ENCODE measurements at places on chromosomes 11 and 22.

DNA sequence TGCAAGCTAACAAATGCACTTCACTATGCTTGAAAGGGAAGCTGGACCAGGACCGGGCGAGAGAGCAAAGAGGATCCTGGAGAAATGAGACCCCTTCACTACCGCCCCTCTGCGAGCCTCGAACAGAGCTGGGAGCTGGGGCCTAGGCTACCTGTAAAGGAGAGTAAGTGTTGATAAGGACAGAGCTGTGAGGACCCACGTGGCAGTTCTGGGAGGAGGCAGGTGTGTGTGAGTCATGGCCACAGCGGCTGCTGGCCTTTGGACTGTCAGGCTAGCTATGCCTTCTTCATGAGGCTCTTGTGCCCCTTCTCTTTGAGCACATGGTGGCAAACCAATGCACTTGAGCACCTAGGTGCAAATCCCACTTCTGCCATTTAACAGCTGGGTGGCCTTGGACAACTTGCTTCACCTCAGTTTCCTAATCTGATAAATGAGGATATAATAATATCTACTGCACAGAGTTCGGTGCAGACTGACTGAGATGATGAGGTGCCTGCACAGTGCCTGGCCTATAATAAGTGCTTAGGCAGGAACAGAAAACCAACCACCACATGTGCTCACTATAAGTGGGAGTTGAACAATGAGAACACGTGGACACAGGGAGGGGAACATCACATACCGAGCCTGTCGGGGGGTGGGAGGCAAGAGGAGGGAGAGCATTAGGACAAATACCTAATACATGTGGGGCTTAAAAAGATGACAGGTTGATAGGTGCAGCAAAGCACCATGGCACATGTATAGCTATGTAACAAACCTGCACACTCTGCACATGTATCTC is 35.3 kb upstream of the KCNJ11 start:
- DNase-seq = no peak

- DNase-seq = no peak
Observed at GRCh38 chr11:66881927-66882452, 25.1 kb downstream of the LRFN4 start.

- DNase-seq = peak; percentile 46
Observed at GRCh38 chr11:126307706-126308105, 3.8 kb downstream of the DCPS start.

DNA sequence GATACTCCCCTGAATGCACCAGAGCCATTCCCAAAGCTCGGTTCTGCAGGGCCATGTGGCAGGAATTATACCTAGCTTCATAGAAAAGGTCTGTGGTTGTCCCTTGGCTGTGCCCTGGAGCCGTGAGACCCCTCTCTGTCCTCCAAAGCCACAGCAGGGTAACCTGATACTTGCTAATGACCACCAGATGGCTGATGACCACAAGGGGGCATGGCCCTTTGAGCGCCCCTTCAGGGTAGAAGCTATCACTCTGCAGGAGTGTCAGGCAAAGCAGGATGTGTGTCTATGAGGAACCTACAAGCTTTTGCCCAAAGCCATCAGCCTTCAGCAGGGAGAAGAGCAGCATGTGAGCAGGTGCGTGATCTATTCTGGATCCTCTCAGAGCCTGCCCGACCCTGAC is 95.3 kb downstream of the NTM start:
- no peak for DNase-seq

Data from HFFc6 (cell line).